Stimulated activated CD8-positive, alpha-beta memory T cell treated with anti-CD3 and anti-CD28 coated beads, Interleukin-4, amount 100 ng/mL, for 1 hour (primary cell): ENCODE measurements at places on chromosomes 3 and 15.

DNA sequence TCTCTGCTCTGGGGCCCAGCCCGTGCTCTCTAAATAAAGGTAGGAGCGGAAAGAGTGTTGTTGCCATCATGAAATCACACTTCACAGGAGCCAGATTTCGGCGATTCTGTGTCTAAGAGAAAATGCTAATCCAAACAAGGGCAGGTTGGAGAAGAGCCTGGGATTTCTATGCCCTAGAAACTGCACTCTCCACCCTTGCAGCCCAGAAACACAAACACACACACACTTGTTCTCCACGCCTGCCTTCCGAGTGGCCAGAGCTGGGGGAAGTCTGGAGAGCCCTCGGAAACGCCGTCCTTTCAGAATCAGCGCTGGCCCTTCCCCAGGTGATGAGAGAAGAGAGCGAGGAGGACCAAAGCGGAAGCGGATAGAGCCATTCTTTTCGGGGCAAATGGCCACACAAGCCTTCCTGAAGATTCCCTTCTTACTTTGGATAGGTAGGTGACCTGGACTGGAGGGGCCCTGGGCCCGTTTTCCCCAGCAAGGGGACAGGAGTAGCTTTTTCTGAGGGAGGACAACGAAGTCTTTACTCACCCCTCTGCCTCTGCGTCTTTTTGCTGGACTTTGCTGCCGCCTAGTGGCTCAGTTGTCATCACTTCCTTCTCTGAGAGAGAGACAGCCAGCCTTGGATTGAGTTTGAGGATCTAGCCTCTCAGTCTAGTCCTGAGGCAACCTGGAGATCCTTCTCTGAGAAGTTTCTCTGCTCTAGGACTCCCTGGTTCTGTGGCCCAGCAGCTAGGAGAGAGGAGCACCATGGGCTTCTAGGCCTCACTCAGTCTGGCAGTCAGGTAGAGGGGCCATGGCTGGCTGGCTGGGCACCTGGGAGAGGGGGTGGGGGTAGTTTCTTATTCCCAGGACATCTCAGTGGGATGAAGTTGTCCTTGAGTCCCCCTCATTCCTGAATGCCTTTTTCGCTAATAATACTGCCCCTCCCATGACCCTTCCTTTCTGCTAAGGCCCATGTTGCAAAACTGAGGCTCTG is 37.7 kb downstream of the SENP8 start:
- peak; percentile 42 for DNase-seq

- DNase-seq: no peak
Measured at GRCh38 chr15:98935736-98936135, 71.9 kb downstream of the PGPEP1L start.

DNA sequence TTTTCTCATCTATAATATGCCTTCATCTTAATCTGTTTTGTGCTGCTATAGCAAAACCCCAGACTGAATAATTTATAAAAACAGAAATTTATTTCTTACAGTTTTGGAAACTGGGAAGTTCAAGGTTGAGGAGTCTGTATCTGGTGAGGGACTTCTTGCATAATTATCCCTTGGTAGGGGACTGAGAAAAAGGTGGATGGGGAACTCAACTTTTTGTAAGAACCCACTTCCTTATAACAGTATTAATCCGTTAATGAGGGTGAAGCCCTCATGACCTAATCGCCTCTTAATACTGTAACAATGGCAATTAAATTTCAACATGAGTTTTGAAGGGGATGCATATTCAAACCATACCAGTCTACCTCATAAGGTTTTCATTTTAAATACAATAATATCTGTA is 17.4 kb upstream of the MYH15 start:
- DNase-seq: no peak

DNA sequence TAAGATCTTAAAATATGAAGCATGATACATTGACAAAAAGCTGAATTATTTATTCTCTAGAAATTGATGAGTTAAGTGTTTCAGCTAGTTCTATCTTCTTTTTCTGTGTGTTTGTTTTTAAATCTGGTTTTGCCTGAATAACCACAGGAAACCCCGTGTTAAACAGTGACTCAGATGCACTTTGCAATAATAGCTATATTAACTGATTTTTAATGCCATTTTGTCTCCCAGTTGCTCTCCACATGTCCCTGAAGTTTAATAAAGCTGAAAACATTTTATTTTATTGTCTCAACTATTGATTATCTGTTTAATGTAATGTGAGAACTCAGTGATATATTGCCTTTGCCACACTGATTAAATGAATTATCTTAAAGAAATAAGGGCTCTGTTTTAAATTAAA is 42.8 kb upstream of the ROBO1 start:
- DNase-seq: no peak

- DNase-seq: no peak
Measured at GRCh38 chr3:184651904-184652303, 60.0 kb downstream of the MAGEF1 start.

- DNase-seq: no peak
Measured at GRCh38 chr15:83380059-83380458, 67.1 kb upstream of the SH3GL3 start.

DNA sequence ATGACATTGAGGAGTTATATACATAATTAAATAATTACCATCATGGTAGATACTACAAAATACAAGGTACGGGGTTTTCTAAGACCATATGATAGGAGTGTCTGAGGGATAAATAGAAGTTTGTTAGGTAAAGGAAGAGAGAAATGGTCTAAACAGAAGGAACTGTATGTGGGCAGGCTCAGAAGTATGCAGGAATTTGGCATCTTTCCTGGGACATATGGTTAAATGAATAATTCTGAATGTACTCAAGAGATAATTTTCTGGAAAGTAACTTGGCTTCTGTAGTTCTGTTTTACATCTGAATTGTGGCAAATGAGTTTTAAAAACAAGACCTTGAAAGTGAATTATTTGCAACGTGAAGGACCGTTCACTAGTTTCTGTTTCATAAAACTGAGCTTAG is 17.5 kb downstream of the LMCD1 start:
- no peak for DNase-seq

- no peak for DNase-seq
Measured at GRCh38 chr15:97683831-97684230, 276.7 kb upstream of the ARRDC4 start.

DNA sequence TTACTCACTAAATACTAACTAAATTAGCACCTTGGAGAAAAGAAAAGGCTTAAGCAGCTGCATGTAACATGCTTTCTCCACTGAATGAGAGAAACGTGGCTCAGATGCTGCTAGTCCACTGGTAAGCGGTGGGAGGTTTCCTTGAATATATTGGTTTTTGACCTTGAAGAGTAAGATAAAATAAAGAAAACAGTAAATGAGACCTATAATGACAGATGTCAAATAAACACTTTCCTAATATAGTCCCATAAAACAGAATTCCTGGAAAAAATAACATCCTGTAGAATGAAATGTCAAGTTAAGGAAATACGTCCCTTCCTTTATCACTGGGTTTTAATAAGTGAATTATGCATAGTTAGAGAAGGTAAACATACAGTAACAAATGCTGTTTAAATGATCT is 215.0 kb downstream of the DPH6 start:
- DNase-seq: no peak

GRCh38 chr15:90512981-90513380 is 16.7 kb upstream of the CRTC3 start:
- DNase-seq: no peak

GRCh38 chr3:195893516-195893915 is 14.8 kb downstream of the TNK2 start:
- DNase-seq: no peak

GRCh38 chr15:89837134-89837829 is 22.6 kb upstream of the ANPEP start:
- no peak for DNase-seq

GRCh38 chr3:32147509-32147908 is 41.1 kb downstream of the GPD1L start:
- DNase-seq: no peak
